ENCODE measurements at places on chromosomes 7 and 10.

- DNase-seq: no peak
Measured at GRCh38 chr10:80894797-80895467, 357.2 kb downstream of the SH2D4B start.

GRCh38 chr10:7042000-7042399, 368.8 kb downstream of the SFMBT2 start:
- no peak for DNase-seq

- DNase-seq: no peak
Measured at GRCh38 chr10:22531441-22531840, 182.9 kb downstream of the PIP4K2A start.

GRCh38 chr7:29565634-29565981, 2.0 kb downstream of the PRR15 start:
- DNase-seq: no peak

DNA sequence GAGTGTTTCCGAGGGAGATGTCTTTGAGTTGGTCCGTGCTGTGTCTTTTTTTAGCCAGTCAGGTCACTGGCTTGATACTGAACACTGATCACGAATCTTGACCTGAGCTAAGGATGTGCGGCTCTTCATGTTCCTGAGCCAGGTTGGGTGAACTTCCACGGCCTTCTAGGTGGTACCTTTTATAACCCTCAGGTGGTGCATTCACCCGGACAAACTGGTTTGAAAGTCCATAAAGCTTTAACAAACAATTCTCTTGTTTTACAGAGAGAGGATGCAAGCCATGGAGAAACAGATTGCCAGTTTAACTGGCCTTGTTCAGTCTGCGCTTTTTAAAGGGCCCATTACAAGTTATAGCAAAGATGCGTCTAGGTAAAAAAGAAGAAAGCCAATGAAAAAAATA, 229.5 kb downstream of the ARHGAP21 start:
- no peak for DNase-seq

DNA sequence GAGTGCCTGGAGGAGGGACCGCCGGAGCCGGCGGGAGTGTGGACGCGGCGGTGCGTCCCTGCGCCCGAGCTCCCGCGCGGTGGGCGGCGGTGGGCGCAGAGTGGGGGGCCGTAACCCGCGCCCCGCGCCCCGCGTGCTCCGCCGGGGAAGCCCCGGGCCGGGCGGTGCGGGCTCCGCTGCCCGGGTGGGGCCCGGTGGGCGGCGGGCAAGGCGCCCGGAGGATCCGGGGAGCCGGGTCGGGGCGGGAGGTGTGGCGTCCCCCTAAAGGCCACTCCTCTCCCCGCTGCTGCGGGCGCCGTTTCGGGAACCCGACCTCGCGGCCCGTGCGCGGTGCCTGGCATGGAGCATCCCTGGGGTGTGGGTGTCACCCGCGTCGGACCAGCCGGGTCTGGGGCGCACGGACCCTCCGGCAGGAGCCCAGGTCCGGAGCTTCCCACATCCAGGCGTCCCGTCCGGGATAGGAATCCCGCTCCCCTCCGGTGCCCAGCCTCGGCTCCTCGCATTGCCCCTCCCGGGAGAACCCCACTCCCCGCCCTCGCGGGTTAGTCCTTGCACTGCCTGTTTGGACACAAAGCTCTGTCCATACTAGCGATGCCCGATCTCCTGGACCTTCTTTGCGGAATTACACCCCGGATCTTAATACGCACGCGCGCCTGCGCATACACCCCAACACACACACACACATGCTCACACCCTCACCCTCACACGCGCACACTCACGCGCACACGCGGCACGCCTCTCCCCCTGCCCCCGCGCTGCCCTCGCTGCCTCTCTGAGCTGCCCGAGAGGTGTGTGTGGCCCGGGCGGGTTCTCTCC, 723 bp downstream of the MTURN start:
- DNase-seq: peak; percentile 37

DNA sequence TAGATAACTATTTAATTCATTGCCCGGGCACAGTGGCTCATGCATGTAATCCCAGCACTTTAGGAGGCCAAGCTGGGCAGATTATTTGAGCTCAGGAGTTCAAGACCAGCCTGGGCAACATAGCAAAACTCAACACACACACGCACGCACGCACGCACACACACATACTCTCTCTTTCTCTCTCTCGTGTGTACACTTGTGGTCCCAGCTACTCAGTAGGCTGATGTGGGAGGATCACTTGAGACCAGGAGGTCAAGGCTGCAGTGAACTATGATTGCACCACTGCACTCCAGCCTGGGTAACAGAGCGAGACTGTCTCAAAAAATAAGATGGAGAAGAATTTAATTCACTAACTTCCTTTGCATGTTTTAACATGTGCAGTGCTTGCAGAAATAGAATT, 38.1 kb downstream of the PTPN12 start:
- no peak for DNase-seq

DNA sequence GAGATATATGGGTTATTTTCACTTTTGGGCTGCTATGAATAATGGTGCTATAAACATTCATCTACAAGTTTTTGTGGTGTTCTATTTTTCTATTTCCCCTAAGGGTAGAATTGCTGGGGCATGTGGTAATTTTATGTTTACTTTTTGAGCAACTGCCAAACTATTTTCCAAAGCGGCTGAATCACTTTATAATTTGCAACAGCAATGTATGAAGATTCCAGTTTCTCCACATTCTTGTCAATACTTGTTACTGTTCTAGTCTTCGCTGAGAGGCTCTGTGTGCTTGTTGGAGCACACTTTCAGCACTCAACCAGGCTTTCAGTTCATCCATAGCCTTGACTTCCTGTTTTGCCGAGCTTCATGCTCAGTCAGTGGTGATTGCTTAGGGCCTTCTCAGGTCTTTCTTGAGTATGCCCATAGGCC, 39.0 kb downstream of the ADK start:
- no peak for DNase-seq

- no peak for DNase-seq
Measured at GRCh38 chr10:29651767-29652166, 17.0 kb upstream of the SVIL start.

DNA sequence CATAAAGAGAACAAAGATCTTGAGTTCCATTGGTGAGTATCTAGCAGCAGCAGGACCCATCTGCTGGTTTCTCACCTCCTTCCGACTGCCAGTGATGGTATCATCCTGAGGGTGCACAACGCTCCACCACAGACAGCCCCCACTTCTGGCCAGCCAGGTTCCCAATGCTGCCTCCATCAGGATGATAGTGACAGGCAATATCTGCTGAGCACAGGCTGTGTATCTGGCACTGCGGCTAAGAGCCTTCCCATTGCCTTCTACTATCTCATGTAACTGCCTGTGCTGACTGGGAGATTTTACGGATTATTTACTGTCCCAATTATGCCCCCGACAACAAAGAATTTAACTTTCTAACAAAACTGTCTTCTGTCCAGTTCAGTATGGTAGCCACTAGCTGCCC, 352.4 kb upstream of the AOAH start:
- no peak for DNase-seq

- no peak for DNase-seq
Measured at GRCh38 chr7:143381427-143382125, 431 bp downstream of the ZYX start.

DNA sequence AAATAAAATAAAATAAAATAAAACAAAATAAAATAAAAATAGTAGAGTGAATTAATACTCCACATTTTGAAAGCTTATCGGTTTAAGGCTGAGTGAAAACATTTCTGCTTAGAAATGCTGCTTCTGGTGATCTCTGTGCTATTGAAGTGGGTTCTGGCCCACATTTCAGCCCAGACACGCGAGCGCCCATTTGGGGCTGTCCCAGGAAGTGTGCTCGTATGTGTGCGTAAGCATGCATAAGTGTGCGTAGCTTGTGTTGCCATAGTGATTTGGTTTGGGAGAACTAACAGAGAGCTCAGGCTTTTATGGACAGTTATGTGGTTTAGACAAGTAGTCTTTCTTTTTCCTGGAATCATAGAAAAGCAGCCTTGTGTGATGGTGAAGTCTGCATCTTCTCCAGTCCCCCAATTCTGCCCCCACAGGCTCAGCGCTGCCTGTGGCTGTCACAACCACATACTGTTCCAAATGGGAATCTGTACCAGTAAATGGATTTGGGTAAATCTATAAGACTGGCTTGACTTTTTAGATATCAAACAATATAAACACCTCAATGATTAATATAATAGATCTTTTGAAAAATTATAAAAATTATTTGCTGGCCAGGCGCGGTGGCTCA, 29.8 kb upstream of the PURB start:
- DNase-seq: peak; percentile 22

- DNase-seq: no peak
Measured at GRCh38 chr7:105017657-105018365, 3.8 kb downstream of the KMT2E start.

DNA sequence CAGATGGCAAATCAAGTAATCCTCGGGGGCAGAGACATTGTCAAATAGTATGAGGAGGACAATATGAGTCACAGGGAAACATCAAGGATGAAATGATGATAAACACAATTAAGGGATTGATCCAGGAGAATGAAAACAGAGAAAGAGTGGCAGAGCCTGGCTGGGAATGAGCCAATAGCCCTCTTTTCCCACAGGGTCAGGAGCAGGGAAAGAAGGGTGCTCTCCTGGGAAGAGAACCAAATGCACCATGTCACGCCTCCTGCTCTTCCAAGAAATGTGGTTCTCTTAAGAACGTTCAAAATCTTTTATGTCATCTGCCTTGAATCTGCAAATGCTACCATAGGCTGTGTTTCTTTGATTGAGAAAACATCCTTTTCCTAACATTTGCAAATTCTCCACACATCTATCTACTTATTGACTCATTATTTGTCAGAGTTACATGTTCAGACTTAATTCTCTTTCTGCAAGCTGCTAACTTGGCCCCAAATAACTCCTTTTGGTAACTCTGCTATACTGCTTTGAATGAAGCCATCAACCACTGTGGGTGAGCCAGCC, 50.6 kb downstream of the HIPK2 start:
- DNase-seq: no peak

- no peak for DNase-seq
Measured at GRCh38 chr10:8312781-8313180, 258.3 kb downstream of the GATA3 start.

DNA sequence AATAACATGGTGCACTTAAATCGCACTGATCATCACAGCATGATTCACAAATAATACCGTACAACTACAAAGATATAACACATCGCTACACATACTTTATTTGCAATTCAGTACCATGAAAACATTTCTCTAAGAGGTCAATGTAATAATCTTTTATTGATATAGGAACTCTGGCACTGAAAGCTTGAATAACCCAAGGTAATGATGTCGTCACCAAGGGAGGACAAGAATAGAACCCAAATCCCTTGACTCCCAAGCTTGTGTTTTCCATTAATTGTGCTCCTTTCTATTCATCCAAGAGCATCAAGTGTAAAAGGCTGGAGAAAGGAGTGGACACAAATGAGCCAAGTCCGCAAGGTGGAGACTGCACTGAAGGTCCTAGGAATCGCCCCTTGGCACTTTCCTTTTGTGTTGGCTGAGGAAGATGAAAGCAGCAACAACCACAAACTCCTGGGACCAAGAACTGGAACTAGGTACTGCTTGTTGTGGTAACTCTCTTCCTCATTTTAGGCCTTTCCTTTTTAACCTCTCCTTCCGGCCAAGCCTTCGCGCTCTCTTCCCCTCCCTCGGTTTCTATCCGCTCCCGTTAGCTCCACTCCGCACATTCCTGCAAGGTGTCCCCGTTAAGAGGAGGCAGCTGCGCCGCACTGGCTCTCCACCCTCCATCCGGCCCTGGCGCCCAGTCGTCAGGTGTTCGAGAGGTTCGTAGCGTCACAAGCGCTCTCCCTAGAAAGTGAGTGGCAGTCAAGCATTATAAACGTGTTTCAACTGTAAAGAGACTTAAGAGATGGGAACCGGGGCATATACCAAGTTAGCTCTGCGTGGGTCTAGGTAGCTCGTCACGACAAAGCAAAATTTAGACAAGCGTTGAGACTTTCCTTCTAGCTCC, 1.0 kb upstream of the CBLL1 start:
- peak; percentile 55 for DNase-seq

- DNase-seq: no peak
Measured at GRCh38 chr7:16986755-16987154, 105.0 kb upstream of the AGR3 start.

DNA sequence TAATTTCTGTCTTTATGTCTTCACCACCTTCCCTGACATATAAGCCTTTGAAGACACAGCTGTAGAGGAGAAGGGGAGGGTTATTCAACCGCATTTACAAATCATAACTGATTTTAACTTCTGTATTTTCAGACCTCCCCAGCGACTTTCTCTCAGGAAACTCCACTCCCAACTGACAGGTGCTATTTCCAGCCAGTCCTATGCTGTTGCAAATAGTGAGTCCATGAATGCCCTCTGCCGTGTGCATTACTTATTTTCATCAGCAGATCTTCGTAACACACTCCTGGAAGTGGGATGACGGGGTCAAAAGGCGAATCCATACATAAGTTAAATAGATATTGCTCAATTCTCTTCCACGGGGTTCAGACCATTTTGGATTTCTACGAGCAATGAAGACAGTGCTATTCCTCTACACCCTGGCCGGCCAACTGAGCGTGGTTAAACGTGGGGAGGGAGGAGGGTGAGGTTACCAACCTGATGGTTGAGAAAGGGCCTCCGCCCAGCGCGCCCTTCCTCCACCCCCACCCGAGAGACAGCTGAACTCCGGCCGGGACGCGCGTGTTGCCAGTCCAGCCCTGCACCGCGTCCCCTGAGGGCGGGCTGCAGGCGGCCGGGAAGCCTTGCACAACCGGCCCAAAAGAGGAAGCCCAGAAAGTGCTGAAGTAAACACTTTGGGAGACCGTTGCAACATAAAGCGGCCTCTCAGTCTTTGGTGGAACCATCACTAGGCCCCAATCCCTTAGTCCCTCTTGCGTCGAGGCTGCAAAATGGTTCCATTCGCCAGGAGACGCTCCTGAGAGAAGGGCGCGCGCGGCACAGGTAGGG, at the start of gene APBB1IP:
APBB1IP (plus strand) TSS at position 705 of the 825 bp plus-strand sequence. CDS start 53,986 bp downstream, outside the sequence.
- DNase-seq: peak; percentile 30

DNA sequence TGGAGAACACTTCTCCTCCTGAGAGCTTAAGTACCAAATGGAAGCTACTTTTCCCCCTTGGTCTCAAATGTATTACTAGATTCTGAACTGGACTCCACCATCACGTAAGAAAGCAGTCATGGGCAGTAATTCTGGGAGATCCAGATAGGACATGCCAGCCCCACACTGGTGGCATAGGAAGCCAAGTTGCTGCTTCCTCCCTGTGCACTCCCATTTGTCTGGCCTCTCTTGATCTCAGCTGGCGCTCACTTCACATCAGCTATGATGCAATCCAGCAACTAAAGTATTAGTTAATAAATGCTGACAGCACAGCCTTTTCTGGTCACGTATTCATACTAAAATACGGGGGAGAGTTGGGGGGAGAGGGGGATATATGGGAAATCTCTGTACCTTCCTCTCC, 3.4 kb upstream of the IL6 start:
- no peak for DNase-seq

DNA sequence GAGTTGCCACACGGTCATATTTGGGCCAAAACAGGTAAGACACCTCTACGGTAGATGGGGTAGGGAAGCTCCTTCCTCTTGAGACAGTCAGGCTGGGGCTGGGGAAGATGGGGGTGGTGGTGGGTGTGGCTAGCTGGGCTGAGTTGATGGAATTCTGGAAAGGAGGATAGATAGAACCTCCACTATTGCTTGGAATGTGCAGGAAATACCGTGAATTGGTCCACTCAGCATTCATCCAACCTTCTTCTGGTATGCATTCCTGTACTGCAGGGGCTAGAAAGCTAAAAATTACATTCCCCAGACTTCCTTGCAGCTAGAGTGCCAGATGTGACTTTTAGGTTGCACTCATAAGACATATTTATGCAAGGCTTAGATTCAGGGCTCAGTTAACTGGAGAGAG, 24.8 kb downstream of the TLX1 start:
- DNase-seq: no peak

All from activated T-cell treated with anti-CD3 and anti-CD28 coated beads for 1 hour (primary cell).